ENCODE measurements at places on chromosomes 2 and 18. TPM values are rescaled to one million over a fixed set of nuclear protein-coding genes. Genes with fewer than 3 reads are reported as not detected.

GRCh38 chr2:173673640-173674039, 291.5 kb downstream of the SP3 start:
- DNase-seq: no peak

DNA sequence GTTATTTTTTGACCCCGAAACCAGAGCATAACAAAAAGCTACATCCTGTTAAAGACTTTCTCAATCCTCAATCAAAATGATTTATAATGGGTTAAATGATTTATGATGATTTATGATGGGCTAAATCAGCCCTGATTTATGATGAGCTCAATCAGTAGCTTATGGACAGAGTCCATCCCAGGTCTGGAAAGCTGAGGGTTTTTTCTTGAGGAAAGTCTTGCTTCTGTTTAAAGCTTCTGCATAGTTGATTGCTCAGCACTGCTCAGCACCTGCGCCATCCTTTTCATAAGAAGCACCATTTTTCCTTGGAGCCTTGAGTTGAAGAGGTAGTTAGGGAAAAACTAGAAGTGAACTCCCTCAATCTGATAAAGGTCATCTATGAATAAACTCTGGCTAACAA, 356.8 kb downstream of the CYRIA start:
- DNase-seq: no peak

- no peak for DNase-seq
These were observed 292.9 kb upstream of the CCDC68 start for GRCh38 chr18:55252053-55252675.

DNA sequence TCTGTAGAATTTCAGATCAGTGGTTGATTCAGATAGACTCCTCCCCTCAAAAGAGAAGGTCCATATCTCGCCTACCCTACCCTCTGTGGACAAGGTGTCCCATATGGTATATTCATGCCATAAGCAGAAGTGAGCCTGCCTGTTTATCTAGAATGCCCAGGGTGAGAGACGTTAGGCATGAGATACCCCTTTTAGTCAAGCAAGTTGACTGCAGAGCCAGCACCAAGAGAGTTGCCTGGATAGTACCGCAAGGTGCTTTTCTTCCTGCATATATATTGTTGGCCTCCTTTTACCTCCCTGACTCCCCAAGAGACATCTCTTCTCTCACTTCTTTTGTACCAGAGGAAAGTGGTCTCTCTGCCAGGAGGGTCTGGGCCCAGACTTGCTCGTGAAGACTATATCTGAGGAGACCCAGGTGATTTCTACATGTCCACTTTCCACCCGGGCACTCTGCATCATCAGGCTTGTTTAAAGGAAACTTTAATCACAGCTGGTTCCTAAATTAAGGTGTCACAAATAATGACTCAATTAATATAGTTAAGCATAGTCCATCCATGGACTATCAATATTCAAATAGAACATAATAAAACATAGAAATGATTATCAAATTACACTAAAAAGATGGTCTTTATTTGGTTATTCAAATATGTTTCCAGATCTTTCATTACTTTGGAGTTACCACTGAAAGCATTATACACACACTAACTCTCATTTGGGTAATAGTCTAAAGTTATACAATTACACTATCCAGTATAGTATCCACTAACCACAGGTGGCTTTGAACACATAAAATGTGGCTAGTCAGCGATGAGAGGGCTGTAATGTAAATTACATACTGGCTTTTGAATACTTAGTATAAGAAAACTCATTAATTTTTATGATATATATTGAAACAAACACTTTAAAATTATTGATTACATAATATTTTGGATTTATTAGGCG, 4.1 kb downstream of the ITGA4 start:
- DNase-seq: no peak

- DNase-seq: no peak
These were observed 176.3 kb downstream of the NOL4 start for GRCh38 chr18:34048423-34048822.

GRCh38 chr2:40260437-40260836, 191.5 kb downstream of the SLC8A1 start:
- DNase-seq: no peak

The COL4A3 gene
- 35.1 TPM for polyA plus RNA-seq

The LRATD1 gene
- 2.1 TPM for polyA plus RNA-seq

The MSTN gene
- polyA plus RNA-seq: 0.57 TPM

The GALNT3 gene
- 5.0 TPM for polyA plus RNA-seq

All from adrenal gland (tissue), 19 donors.